ENCODE measurements at places on chromosomes 6 and 20. TPM values are rescaled to one million over a fixed set of nuclear protein-coding genes. Genes with fewer than 3 reads are reported as not detected.

DNA sequence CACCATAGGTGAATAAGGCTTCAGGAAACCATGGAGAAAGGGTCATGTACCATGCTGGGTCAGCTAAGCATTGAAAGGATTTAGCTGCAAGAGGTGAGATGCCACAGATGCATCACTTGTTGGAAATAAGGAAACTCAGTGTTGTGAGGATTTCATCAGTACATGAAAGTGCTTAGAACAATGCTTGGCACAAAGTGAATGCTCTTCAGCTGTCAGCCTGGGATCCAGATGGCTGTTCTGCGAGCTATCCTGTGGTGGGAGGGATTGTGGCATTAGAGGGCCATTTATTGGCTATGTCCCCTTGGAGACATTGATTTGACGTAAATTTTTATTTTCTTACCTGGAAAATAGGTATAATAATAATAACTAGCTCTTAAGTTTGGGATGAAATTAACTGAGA, 53.0 kb downstream of the ELOVL2 start:
- DNase-seq: no peak

GRCh38 chr20:62824476-62825332, 7.9 kb downstream of the COL9A3 start:
- DNase-seq: no peak

DNA sequence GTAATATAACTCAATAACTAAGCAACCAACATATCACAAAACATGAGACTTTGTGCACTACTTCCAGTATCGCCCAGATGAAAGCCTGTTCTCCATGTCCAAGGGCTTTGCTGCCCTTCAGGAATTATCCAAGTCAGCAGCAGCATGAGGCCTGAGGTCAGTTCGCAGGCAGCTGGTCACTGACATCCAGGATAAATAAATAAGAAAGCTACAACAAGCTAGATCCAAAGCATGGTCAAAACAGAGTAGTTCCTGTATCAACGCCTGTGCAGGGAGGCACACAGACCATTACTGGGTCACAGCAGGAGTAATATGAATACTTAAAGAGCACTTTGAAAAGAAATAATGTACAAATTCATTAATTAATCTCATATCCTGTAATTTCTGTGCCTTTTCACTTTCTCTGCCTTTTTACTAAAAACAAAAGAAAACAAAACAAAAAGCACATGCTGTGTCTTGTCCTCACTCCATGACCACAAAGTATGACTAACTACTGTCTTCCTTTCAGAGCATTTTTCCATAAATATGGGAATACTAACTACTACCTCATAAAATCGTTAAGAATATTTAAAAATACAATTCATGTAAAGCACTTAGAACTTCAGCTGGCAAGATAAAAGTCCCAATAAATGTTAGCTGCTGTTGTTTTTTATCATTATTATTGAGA, 374.9 kb upstream of the IRAK1BP1 start:
- no peak for DNase-seq

Gene TINAG
- total RNA-seq: not detected

Gene OR2H1
- total RNA-seq: not detected

Gene LSM14B
- total RNA-seq: 14.2 TPM
